ENCODE measurements at places on chromosomes 6 and 20.

GRCh38 chr6:105810105-105810921, 275.8 kb upstream of the PRDM1 start:
- no peak for DNase-seq

DNA sequence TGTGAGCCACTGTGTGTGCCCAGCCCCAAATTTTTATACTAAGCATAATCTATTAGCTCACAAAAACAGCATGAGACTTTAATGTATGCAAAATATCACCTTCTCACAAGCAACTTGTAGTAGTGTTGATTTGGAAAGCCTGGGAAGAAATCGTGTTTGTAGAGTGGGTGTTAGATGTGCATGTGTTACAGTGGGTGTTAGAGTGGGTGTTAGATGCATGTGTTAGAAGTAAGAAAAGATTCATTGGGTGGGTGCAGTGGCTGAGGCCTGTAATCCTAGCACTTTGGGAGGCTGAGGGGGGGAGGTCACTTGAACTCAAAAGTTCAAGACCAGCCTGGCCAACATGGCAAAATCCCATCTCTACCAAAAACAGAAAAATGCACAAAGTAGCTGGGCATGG, 6.3 kb upstream of the SCAF8 start:
- DNase-seq = no peak

GRCh38 chr6:138113588-138114210, 6.5 kb upstream of the PERP start:
- DNase-seq = no peak

DNA sequence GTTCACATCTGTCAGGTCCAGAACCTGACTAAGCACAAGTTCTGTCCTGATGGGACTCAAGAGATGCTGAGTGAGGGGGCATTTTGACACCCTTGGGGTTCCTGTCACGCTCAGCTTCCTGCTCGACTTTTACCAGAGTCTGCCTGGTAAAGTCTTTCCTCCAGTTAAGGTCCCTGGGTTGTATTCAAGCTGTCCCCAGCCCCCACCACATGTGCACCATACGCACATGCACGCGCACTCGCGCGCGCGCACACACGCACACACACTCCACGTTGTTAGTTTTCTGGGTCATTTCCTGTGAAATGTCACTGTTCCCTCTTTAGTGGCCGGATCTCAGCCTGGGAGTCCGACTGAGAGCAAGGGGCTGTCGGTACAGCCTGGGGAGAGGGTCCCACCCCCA, 166.1 kb downstream of the GMPR start:
- DNase-seq = no peak

DNA sequence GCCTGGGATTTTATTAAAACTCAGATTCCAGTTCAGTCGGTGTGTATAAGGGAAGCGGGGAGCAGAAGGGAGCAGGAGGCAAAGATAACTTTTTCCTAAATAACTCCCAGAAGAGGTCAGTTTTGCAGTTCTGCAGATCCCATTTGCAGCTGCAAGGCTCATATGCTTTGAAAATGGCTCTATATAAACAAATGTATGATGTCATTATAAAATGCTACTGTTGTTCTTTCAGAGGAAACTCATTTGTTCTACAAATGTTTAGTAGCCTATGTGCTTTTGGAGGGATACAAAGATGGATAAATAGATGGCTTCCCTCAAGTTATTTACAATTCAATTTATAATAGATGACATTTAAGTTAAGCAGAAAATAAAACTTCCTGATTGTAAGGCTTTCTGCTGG, 29.2 kb upstream of the DSP start:
- no peak for DNase-seq

- no peak for DNase-seq
These were observed 105.4 kb upstream of the PLEKHG1 start for GRCh38 chr6:150494241-150494640.

- no peak for DNase-seq
These were observed 54.6 kb downstream of the DLL1 start for GRCh38 chr6:170236131-170236836.

DNA sequence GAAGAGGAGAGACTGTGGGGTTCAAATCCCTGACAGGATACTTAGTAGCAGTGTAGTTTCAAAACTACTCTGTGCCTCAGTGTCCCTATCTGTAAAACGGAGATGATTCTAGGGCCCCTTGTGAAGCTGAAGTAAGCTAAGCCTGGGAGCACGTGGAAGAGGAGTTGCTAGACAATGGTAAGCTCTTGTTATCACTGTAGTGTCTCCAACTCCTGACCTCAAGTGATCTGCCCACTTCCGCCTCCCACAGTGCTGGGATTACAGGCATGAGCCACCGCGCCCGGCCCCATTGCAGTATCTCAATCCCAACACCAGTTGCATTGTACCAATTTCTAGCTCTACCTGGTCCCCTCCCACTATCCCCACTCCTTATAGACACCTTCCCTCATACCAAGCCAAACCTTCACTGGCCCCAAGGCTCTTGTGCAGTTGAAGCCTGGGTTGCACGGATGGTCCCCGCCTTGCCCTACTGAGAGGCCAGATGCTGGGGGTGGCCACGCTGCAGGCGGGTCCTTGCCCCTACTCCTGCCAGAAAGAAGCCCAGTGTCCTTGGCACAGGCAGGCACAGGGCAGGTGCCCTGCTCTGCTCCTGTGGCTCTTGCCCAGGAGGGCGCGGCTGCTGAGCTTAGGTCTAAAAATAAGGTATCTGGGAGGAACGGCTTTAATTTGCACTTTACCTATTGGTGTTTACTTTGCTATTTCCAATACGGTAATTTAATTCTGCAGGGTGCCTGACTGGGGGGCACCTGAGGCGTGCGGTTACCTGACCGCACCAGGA, 118.1 kb downstream of the VEGFA start:
- DNase-seq = no peak

GRCh38 chr6:117687021-117687648, 11.9 kb downstream of the NUS1 start:
- no peak for DNase-seq

DNA sequence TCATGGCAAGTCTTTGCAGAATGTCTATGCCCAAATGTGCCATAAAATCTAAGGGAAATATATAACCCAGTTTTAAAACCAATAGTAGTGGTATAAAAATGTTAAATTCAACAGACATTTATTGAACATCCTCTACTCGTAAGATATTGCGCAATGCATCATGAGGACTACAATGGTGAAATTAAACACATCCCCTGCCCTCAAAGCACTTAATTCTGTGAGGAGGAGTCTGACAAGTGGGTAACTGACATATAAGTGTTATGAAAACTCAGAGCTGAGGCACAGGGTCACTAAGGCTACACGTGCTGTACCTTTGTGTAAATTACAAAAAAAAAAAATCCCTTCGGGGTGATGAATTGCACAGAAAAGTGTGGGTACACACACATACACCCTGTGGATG, 6.2 kb downstream of the PKHD1 start:
- DNase-seq = no peak

GRCh38 chr6:45196121-45196520, 132.0 kb upstream of the RUNX2 start:
- DNase-seq = no peak

DNA sequence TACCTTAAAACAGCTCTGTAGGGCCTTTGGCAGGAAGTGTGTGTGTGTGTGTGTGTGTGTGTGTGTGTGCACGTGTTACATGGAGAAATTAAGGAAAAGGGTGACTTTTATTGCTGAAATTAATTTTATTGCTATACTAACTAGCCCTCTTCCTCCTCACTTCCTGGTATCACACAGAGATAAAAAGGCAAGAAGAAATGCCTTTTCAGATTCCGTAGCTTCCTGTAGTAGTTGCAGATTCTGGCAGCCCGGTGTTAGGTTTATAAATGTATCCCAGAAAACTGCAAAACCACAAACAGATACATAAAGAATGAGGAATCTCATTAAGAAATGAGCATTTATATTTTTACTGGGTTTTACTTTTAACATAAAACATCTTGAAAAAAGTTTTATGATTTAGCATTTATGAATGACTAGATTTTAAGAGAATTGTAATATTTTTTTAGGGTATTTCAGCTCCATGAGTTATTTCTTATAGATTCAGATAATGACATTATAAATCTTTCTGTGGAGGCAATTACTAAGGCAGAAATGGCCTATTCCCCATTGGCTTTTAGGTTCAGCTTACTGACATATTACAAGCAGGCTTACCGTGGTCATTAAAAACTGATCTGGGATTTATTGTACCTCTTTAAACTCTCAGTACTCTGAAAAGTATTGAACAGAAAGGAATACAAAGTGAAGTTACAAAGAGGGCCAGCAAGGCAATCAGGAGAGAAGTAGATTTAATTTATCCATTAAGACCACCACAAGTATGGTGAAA, 249.1 kb upstream of the TSHZ2 start:
- no peak for DNase-seq

DNA sequence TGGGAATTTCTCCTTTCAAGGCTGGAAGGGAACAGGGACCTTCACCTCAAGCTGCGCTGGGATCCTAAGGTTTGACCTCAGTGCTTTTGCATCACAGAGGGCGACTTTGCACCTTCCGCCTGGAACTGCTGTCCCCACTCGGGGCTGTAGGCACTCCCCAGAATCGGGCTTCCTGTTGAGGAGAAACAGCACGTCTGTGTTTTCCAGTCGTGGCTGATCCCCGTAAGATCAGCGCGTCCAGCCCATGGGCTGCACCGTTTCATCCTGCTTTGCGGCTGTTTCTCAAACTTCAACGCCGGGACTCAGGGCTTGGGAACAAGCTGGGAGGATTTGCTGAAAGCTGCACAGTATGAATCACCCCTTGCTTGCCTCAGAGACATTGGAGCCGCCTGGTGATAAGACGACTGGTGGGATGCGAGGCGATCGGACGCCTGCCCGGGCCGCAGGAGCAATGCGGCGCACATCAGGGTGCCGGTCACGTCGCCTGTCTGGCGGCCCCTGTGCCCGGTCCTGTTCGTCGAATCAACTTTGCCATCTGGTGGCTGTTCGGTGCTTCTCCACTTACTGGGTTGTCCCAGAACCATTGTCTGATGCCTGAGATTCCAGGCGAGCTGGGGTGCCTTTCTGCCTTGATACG, 53.6 kb upstream of the FRMD1 start:
- DNase-seq = no peak

- DNase-seq = no peak
These were observed 100.6 kb downstream of the CRYBG1 start for GRCh38 chr6:106461084-106461483.

DNA sequence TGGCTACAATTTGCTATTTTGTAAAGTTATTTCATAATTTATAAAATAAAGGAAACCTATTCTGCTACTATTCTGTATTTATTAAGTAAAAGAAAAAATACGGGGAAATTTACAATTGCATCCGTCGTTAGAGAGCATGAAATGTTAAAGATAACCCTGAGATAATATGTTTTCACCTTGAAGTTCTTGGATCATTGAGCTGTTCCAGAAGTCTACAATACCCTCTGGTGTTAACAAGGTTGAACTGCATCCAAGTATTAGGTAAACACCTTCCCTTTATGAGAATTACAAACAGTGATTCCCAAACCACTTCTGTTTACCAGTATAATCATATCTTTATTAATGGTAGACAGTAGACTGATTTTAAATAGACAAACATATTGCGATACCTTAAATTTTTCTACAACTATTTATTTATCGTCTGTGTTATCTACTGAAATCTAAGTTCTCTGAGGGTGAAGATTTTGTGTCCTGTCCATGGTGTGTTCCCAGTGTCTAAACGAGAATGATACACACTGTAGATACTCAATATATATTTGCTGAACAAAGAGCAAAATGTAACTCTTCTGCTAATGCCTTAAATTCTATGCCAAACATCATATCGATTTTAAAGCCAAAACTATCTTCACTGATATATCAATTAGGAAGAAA, 28.2 kb downstream of the TBC1D32 start:
- DNase-seq = no peak

DNA sequence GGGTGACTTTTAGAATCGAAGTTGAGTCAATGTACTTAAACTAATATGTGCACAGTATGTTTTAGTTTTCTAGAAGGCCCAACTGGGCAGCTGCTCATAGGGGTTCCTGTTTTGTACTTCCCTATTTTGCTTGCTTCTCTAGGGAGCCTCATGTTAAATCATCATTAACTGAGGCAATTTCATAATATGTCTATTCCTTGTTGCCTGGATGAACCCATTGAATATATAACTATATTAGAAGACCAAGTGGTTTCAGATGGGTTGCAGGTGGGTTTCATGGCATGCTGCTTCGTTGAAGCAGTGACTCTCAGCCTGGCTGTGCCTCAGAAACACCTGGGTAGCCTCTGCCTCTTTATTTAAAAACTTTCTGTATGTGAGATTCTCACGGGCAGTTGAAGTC, 22.2 kb downstream of the CARMIL1 start:
- no peak for DNase-seq

- no peak for DNase-seq
These were observed 68.7 kb upstream of the TAB2 start for GRCh38 chr6:149248693-149249369.

DNA sequence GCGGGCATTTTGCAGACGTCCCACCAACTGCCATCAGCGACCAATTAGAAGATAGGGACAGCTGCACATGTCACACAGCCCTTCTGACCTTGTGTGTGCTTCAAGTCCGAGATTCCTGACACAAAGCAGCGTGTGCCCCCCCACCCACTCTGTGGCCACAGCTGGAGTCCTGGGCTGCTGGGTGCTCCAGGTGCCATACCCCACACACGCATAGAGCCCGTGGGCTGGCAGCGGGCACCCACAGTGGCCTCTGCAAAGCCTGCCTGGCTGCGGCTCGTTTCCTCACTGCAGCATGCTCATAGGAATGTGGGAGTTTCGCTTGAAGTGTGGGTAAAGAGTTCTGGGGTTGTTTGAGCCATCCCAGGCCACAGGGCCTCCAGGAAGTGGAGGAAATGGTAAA, 2.5 kb upstream of the ADRM1 start:
- DNase-seq = no peak

DNA sequence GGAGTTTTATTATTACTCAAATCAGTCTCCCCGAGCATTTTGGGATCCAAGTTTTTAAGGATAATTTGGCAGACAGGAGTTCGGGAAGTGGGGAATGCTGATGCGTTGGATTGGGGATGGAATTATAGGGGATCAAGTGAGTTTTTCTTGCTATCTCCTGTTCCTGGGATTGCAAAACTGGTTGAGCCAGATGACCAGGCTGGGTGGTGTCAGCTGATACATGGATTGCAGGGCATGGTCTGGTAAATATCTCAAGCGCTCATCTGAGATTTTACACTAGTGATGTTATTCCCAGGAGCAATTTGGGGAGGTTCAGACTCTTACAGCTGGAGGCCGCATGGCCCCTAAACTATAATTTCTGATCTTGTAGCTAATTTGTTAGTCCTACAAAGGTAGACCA, 54.7 kb downstream of the ENPP1 start:
- no peak for DNase-seq

DNA sequence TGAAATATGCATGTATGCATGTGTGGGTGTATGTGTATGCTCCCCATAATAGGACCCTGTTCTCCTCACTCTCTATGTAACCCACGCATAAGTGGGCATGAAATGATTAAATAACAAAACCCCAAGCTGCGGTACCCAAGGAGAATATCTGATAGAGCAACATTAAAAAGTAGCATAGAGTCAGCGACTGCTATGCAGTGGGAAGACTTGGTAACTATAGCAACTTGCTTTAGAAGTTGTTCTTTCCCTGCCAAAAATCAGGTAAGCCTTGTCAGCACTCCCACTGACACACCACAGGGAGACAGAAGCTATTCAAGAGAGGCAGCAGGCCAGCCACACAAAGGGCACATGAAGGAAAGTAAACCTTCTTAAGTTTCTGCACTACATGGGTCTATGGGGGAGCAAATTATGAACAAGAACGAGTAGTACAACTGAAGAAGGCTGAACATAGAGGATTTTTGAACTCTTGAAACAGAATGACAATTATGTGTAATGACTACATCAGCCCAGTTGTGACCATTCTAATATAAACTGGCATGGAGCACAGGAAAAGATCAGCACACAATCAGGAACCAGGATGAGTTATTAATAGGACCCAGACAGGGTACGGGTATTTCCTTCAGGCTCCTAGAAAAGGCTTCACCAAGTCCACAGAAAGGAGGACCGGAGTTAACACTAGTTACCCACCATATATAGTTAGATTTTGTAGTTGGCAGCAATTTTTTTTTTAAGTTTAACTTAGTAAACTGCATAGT, 89.9 kb downstream of the GPR6 start:
- DNase-seq = no peak
